Myometrial cell (primary cell): ENCODE measurements at places on chromosomes 5 and 9. TPM values are rescaled to one million over a fixed set of nuclear protein-coding genes. Genes with fewer than 3 reads are reported as not detected.

The DRD1 gene
- not detected in 2 replicates for total RNA-seq

The ECSCR gene
- total RNA-seq: not detected in 2 replicates

The NME5 gene
- total RNA-seq: 0.86 and 2.5 TPM in 2 replicates

The IL33 gene
- 22.5 and 29.1 TPM in 2 replicates for total RNA-seq

The ARSK gene
- 16.7 and 22.3 TPM in 2 replicates for total RNA-seq

The LCN1 gene
- total RNA-seq: not detected in 2 replicates

The ITGA1 gene
- 4.0 and 11.5 TPM in 2 replicates for total RNA-seq

The SIT1 gene
- not detected in 2 replicates for total RNA-seq

The ADAMTS16 gene
- 0.35 TPM in 1 of 2 replicates, not detected in the other for total RNA-seq

The ZNF883 gene
- 1.7 and 3.7 TPM in 2 replicates for total RNA-seq

The SPINK4 gene
- not detected in 2 replicates for total RNA-seq

The FOXD4L4 gene
- not detected in 2 replicates for total RNA-seq

The SGCD gene
- 0.18 and 0.29 TPM in 2 replicates for total RNA-seq

The BASP1 gene
- total RNA-seq: 116 and 138 TPM in 2 replicates

The GPX3 gene
- 2.7 and 10.1 TPM in 2 replicates for total RNA-seq

The PDE6A gene
- not detected in 2 replicates for total RNA-seq

The SHROOM1 gene
- 15.6 and 16.7 TPM in 2 replicates for total RNA-seq

The SPINK6 gene
- 1.1 TPM in 1 of 2 replicates, not detected in the other for total RNA-seq

The HAVCR2 gene
- not detected in 2 replicates for total RNA-seq

The BNC2 gene
- 18.1 and 21.0 TPM in 2 replicates for total RNA-seq

The EIF4E1B gene
- not detected in 2 replicates for total RNA-seq

The CCDC171 gene
- total RNA-seq: 1.4 and 2.1 TPM in 2 replicates

The HNRNPAB gene
- 99.1 and 102 TPM in 2 replicates for total RNA-seq

The HAVCR1 gene
- not detected in 2 replicates for total RNA-seq

The PLEKHG4B gene
- total RNA-seq: not detected in 2 replicates

The PDE8B gene
- not detected in 2 replicates for total RNA-seq

The SLC31A1 gene
- 29.7 and 36.0 TPM in 2 replicates for total RNA-seq

The ELOVL7 gene
- not detected in 2 replicates for total RNA-seq

The ERCC8 gene
- 12.2 and 21.0 TPM in 2 replicates for total RNA-seq

The ADAMTSL1 gene
- total RNA-seq: 55.4 and 85.4 TPM in 2 replicates

The TAF11L10 gene
- not detected in 2 replicates for total RNA-seq

The OLFM1 gene
- 0.29 and 9.9 TPM in 2 replicates for total RNA-seq

The AFAP1L1 gene
- 5.1 and 11.2 TPM in 2 replicates for total RNA-seq

The C9orf50 gene
- not detected in 2 replicates for total RNA-seq

The STKLD1 gene
- 0.18 and 1.7 TPM in 2 replicates for total RNA-seq

The SUSD3 gene
- total RNA-seq: 55.5 and 74.4 TPM in 2 replicates

The RIGI gene
- total RNA-seq: 6.3 and 8.2 TPM in 2 replicates

The DPYSL3 gene
- 83.6 and 86.5 TPM in 2 replicates for total RNA-seq

The DBH gene
- not detected in 2 replicates for total RNA-seq

The FGFR4 gene
- total RNA-seq: 0.29 and 1.6 TPM in 2 replicates

The SLC27A6 gene
- total RNA-seq: under 0.01 and 0.18 TPM in 2 replicates

The MAST4 gene
- 7.2 and 12.6 TPM in 2 replicates for total RNA-seq

The TAS2R1 gene
- not detected in 2 replicates for total RNA-seq

The ECM2 gene
- 0.53 and 1.2 TPM in 2 replicates for total RNA-seq

The SLC1A3 gene
- total RNA-seq: not detected in 2 replicates

The ATOSB gene
- 15.8 and 19.6 TPM in 2 replicates for total RNA-seq

The FBP2 gene
- 0.29 TPM in 1 of 2 replicates, not detected in the other for total RNA-seq

The RLN1 gene
- total RNA-seq: not detected in 2 replicates
